ENCODE measurements at places on chromosomes 5 and 9.
A peak's percentile ranks its signal among the peaks of the same experiment; 100 is the strongest.

GRCh38 chr5:36198281-36198680 lies 43.4 kb downstream of the NADK2 start:
- DNase-seq = no peak

DNA sequence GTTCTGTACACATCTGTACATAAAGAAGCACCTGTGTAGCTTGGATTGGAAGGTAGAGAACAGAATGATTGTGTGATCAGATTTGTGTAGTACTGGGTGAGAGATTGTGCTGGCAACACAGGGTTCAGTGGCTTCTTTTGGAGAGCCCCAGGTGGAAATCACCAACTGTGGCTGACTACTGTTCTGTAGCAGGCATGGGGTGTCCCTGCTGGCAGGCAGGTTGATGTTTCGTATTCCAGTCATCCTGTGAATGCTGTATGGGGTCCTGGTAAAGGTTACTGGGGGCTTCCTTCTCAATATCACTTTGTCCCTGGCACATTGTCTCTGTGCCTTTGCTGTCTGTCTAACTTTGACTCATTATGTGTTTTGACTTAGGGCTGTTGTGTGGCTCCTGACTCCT lies 5.3 kb downstream of the ASPN start:
- DNase-seq = no peak

DNA sequence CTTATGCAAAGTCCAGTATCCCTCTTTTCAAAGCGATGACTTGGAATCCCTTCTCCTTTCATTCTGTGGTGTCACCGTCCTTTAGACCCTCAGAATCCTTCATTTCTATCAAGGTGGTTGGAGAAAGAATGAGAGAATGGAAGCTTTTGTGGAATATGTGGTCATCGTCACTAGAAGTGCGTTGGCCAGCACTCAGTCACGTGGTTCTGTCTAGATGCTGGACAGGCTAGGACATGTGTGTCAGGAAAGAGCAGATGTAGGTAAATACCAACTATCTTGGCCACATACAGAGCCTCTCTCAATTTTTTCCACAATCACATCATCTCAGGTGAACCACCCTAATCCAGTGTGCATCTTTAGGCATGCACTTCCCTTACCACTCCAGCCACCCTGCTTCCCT lies 206.0 kb downstream of the ARRDC3 start:
- no peak for DNase-seq

DNA sequence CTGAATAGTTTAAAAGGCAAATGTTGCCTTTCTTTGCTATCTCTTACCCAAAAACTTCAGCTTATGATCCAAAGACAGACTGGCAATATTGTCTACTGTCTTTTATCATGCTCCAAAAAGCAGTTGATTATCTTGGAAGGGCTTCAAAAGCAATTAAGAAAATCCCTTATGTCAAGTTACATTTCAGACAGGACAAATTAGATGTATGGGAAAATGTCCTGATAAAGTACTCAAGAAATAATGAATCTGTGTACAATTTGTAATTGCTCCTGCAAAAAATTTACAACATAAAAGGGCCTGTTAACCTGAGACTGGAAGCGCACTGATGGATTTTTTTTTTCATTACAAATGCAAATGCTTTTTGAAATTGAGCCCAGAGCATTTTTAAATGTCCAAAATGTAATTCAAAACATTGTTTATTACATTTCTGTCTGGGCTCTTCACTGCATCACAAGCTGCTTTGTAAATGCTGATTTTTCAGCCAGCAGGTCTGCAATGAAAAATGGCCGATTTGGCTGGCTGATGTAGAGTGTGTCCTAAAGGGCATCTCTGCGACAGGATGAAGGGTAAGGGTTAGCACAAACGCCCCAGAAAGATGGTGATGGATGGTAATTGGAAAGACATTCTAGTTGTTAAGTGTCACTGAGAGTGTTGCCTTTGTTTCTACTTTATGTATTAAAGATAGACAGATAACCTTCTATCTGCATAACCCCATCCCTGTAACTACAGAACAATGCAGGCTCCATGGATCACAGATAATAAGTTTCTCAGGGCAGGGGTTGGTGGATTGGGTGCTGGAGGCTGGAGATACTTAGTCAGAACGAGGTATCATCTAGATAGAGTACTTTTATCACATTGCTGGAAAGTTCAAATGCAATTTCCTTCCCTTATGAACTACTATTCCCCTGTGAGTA lies 27.0 kb downstream of the MAT2B start:
- no peak for DNase-seq

DNA sequence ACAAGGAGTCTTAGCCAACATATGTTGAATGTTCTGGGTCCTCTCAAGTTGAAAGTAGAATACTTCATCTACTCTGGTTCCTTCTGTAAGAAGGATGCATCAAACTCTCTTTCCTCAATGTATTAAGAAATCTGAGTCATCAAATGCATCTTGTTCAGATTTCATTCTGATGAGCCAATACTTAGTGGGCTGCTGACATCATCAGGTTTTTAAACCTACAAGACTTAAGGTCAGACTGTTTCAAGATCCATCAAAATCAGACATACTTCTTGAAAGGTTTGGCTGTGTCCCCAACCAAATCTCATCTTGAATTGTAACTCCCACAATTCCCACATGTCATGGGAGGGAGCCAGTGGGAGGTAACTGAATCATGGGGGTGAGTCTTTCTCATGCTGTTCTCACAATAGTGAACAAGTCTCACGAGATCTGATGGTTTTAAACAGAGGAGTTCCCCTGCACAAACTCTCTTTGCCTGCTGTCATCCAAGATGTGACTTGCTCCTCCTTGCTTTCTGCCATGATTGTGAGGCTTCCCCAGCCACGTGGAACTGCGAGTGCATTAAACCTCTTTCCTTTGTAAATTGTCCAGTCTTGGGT lies 168.8 kb downstream of the RAPGEF6 start:
- peak; percentile 66 for DNase-seq
